ENCODE measurements at places on chromosomes 2 and 18. TPM values are rescaled to one million over a fixed set of nuclear protein-coding genes. Genes with fewer than 3 reads are reported as not detected.

The BCL11A gene
- 5.1 TPM for polyA plus RNA-seq

The STAT4 gene
- 59.4 TPM for polyA plus RNA-seq

DNA sequence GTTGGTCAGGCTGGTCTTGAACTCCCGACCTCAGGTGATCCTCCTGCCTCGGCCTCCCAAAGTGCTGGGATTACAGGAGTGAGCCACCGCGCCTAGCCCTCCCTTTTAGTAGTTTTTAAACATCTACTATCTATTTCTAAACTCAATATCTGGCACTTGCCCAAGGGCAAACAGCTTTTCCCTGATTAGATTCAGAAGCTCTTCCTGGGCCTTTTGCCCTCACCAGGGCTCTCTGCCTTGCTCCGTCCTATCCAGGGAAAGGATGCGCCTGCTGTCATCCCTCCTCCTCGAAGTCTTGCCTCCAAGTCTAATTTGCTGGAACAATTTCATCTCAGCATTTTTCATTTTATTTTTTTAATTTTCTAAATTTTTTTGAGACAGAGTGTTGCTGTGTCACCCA, 41.4 kb upstream of the FHOD3 start:
- no peak for DNase-seq

DNA sequence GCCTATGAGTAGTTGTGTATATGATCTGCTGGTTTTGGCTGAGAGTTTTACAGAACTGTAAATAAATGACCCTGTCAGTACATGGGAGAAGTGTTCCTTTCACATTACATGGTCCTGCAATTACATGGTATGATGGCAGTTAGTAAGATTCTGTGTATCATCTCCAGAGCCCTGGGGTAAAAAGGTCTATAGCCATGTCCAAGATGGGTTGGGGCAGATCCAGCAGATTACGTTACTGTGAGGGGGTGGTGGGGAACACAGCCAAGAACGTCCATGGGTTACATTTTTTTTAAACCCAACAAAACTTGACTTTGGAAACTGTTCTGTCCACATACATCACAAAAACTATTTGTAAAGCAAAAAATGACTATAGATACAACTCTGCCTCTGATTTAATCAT, 64.2 kb upstream of the LMAN1 start:
- no peak for DNase-seq

DNA sequence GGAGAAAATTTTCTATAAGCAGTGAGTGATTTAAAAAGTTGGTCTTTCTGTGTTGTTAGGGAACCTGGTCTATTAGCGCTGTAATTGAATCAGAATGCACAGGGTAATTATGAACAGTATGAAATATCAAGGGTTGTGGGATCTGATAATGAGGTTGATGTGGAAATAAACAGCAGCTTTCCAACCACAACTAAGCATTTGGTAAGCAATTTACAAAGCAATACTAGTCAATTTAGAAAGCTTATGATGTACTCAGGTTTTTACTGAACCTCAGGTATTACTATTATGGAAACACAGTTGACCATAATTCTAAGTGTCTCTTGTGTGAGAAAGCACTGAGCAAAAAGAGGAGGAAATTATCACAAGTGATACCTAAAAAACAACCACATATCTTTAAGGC, 11.0 kb upstream of the SMCHD1 start:
- DNase-seq: no peak

DNA sequence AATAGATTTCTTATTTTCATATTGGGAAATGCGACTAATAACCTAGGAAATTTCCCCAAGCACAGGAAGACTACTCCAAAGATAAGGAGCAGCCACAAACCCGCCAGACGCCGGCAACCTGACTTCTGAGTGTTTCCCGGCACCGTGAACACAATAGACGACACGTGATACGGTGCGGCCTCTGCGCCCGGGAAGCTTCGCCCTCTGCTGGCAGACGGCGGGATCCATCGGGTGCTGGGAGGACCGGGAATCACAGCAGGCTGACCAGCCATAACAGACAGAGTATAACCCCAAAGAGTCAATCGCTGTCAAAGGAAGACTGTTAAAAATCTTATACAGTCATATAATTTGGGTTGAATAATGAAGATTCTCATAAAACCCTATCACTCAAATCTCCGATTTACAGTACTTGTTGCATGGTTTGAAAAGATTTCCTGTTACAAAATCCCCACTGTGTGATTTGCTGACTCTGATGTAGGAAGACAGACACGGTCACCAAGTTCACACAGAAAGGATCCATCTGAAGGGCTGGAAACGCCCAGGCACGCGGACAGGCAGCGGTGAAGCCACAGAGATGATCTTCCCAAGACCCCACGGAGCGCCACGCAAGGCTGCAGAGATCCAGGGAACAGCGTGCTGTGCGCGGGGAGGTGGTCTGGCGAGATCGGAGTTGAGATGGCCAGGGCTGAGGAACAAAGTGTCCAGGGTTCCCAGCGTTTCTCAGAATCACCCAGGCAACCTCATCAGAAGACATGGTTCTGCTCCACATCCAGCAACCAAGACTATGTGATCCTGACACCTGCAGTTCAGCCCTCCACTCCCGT, 73.8 kb downstream of the EIPR1 start:
- peak; percentile 92 for DNase-seq

DNA sequence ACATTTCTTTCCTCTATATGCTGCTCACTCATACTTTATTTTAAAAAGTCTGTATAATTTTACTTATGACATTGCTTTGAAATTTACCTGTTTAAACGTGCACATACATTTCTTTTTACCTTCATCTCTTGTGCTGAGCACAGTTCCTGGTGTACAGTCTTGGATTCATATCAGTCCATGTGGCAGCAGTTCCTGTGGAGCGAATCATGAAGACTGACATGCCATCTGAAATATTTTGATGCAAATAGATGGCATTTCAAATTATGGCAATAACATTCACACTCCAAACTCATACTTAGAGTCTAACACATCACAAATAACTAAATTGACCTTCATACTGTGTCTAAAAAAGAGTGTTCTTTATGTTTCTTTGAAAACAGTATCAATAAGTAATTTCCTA, 90.3 kb upstream of the CDH2 start:
- DNase-seq: no peak

- DNase-seq: no peak
Observed at GRCh38 chr2:191806396-191806795, 40.5 kb downstream of the CAVIN2 start.

DNA sequence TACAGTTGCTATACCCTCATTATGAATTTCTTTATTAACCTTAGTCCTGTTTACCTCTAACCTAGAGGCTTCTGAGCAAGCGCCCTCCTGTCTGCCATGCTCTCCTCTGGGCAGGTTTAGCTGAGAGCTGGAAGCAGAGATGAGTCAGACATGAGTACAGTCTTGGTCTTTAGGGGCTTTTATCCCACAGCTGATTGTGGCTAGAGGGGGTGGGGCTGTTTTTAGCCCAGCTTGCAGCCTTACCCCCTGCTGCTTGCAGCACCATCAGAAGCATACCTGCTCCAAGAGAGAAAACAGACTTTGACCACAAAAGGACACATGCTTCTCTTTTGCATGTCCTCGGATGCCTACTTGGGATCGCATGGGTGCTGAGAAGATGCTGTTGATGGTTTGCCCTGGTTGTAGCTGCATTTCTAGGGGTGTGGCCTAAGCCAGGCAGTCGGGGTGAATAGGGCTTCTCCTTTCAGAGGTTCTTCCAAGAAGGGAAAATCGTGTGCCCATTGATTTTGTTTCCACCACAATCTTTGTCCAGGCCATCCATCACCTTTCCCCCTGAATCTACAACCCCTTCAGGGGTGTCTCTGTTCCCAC, 115.0 kb upstream of the LGALSL start:
- no peak for DNase-seq

- DNase-seq: no peak
Observed at GRCh38 chr2:132668987-132669907, 758 bp downstream of the LYPD1 start.

- DNase-seq: no peak
Observed at GRCh38 chr2:26522751-26523171, 44.8 kb upstream of the OTOF start.

Measured in testis (tissue), 5 donors.